BJ (cell line): ENCODE measurements at places on chromosomes 3 and 15.

- peak; percentile 80 for DNase-seq
Measured at GRCh38 chr3:150146991-150147761, 176.5 kb upstream of the PFN2 start.

DNA sequence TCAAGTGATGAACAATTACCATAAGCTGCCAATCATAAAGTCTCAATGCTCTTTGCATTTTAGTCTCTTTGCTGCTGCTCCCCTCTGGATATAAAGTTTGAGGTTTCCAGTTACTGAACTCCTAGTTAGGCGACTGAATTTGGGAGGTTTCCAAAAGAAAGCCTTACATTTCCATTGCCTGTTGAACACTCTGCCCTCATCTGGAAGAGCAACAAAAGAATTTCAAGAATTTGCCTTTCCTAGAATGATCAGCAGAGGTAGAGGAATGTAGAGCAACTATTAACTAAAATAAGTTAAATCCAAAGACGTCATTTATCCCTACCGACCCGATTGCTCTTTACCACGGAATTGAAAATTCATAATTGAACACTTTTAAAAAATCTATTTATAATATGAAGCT, 53.4 kb upstream of the PRICKLE2 start:
- DNase-seq = no peak

DNA sequence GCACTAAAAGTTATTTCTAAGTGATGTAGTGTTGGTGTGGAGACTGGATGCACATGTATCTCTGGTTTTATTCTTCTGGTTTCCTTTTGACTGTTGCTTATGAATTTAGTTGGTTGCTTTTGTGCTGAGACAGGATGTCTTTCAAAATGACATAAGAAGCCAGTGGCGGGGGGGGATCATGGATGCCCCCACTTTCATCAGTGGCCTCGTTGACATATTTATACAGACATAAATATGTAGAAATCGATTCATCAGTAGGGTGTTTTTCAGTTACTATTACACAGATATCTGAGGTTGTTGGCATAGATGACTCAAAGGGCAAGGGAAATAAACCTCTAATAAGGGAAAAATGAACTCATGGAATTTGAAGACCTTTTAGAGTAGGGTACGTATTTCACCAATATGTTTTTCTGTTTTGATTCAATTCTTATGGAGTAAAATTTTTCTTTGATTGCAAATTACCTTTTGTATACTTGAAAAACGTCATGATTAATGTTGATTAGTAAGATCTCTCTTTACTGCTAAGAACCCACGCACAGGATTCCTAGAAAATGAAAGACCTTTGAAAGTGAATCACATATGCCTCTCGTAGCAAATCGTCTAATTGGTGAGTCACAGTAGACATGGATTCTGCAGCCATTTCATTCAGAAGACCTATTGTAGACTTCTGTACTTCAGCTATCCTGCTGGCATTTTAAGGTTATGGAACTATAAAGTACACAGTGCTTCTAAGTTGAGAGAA, 97.4 kb upstream of the RBMS3 start:
- no peak for DNase-seq

DNA sequence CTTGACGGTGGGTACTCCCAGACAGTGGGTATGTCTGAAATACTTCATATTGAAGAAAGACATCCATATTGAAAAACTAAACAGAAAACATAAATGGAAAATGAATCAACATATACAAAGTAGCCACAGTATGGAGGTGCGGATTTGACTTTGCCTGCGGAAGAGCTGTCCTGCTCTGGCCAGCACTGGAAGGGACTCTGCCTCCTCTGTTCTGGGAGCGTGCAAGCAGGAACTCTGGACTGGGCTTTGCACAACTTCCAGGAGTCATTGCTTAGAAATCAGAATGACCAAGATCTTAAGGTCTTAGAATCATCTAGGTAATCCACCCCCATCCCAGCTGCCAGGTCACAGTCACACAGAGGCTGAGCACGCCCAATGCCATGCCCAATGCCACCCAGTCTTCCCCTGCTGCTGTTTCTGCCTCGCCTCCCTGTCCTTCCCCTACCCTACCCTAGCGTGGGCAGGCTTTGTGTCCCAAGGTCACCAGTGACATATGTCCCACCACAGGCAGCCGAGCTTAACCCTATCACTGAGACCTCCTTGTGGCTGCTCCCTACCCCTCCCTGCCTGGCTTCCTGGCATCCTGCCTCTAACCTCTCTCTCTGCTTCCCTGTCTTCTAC, 36.3 kb downstream of the CDC25A start:
- DNase-seq = no peak

DNA sequence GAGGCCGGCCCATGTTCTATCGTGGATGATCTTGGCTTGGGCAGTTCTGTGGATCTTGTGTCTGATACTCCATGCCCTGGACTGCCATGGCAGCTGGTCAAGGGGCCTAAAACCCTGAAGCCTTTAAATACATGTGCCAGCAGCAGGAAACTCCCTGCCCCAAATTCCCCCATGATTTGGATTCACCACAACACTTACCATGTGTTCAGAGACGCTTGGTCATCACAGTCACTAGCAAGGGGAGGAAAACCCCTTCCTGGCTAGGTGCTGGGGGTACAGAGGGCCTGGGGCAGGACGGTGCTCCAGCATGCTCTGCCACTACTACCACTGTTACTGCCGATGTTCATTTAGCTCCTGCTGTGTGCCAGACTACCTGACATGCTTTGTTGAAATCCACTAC, 94.4 kb downstream of the DNAJB8 start:
- DNase-seq = no peak

GRCh38 chr3:113548501-113548900, 16.1 kb downstream of the SIDT1 start:
- no peak for DNase-seq

DNA sequence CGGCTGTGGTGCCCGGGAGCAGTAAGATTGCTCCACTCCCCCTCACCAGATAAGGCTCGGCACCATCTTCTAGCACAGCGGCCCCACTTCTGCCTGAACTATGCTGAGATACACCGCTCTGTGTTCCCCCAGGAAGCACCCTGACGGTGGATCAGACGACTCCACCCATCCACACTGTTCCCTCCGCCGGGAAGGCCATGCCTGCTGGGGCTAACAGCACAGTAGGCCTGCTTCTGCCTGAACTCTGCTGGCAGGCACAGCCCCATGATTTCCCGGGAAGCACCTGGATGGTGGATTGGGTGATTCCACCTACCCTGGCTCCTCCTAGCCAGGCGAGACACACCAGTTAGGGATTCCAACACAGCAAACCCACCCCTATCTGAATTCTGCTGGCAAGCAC, 36.3 kb upstream of the PPM1L start:
- no peak for DNase-seq

DNA sequence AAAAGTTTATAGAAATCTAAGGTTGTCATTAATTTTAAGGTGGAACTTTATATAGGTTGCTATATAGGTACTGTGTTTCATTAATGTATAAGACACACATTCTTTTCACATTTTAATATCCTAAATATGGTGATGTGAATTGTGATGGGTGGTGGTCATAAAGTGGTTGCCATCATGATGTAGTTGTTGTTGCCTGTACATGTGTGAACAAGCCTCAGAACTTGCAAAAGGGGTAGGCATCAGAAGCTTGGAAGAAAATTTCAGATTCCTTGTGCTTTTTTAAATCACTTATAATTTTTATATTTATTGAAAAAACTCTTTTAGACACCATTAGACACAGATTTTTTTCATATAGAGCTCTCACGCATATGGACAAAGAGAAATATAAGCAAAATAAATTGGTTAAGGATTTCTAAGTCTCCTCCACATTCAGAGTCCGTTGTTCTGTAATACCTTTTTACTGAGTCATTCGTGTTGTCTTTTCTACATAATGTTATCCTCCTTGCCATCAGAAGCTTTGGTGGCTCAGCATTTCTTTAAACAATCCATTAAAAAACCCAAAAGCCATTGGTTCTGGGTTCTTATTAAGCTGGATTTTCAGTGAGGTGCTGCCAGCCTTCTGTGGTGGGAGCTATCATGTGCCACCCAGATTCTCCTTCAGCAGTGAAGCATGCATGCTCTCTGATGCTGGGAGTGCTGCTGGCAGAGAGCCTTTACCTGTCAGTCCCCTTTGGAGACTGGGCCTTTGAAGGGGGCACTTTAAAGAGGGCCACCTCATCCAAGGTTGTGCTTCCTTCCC, 140.4 kb upstream of the GALNT15 start:
- DNase-seq = no peak

DNA sequence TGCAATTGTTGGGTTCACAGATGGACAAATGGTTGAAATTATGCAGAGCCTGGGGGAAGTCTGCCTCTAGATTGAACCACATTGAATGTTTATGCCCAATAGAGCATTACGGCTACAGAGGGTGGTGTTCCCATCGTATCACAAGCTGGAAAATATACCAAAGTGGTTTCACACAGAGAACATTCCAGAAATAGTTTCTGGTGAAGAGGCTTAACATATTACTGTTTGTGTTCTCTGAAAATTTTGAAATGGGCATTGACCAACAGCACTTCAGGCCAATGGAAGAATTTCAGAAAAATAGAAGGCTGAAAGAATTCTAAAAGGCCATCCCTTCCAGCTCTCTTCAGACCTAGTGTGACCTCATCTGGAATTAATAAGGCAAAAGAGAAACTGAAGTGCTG, 203.9 kb downstream of the NEK10 start:
- DNase-seq = peak; percentile 86

DNA sequence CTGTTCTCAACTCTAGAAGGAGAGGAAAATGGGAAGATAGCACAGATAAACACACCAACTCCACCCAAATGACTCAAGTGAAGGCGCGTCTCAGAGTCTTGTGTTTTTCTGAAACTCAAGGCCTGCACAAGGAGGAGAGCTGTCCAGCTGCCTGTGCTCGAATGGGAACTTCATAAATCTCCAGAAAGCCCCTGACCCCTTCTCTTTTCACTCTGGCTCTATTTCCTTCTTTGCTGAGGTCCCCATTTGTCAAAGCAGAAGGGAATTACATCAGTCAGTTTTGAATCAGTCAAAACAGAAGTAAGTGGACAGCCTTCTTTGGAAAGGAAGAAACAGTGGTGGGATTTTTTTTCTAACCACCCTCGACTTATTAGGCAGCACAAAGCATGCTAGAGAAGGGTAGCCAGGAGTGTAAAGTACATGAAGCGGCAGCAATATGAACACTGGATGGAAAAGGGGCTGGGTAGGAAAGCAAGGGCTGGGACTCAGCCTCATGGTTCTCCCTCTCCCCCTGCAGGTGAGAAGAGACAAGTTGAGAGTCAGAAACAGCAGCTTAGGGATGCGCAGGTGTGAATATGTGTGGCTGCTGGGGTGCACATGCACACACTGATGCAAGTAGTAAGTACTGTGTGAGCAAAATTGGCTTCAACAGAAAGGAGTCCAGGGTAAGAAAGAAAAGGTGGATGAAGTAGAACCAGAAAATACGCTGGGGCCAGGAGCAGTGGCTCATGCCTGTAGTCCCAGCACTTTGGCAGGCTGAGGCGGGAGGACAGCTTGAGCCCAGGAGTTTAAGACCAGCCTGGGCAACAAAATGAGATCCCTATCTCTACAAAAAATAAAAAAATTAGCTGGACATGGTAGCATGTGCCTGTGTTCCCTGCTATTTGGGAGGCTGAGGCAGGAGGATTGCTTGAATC, 36.6 kb upstream of the MAGEF1 start:
- DNase-seq = no peak
